Aortic smooth muscle cell (primary cell): ENCODE measurements at places on chromosomes 5 and 9. TPM values are rescaled to one million over a fixed set of nuclear protein-coding genes. Genes with fewer than 3 reads are reported as not detected.

Gene MED27
- total RNA-seq, result 14.8 and 18.1 TPM in 2 replicates

Gene GPX3
- 21.5 and 26.4 TPM in 2 replicates for total RNA-seq

Gene HAVCR1
- total RNA-seq, result not detected in 2 replicates

Gene LCP2
- total RNA-seq, result not detected in 2 replicates

Gene DAP
- 40.3 and 78.0 TPM in 2 replicates for total RNA-seq
